NCI-H1436 treated with DMSO at 0.1 percent for 48 hours (cell line): ENCODE measurements at places on chromosomes 3 and 15.

GRCh38 chr15:65927545-65927944 is 58.3 kb downstream of the RAB11A start:
- DNase-seq, result no peak

DNA sequence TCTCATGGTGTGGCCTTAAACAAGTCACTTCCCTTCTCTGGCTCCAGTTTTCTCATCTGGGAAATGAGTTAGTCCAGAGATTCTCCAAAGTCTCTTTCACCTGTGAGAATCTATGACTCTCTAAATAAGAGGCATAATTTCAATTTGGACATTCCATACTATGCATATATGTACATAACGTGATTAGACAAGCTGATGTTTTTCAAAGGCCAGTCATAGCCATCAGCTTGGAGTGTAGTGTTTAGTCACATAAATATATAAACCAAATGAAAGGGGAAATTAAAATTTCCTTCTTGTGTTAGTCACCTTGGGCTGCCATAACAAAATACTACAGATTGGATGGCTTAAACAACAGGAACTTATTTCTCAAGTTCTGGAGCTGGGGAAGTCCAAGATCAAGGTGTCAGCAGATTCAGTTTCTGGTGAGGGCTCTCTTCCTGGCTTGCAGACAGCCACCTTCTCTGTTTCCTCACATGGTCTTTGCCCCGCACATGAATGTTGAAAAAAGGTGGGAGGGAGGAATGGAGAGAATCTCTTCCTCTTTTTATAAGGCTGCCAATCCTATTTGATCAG is 19.4 kb downstream of the TMEM41A start:
- no peak for DNase-seq

DNA sequence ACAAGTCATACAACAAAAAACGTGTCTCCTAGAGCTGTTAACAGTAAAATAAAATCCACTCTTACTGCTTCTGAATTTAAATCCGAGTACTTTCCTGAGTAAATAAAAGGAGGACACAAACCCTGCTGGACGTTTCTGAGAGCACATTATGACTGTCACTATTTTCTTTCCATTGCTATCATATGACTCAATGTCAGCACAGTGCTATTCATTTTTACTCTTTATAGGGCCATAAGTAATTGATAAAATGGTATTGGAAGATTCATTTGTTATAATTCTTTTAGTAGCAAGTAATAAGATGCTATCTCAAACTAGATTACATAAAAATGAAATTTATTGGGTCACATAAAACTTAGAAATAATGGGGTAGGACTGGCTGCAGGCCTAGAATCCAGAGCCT is 68.6 kb downstream of the ALCAM start:
- DNase-seq, result no peak

DNA sequence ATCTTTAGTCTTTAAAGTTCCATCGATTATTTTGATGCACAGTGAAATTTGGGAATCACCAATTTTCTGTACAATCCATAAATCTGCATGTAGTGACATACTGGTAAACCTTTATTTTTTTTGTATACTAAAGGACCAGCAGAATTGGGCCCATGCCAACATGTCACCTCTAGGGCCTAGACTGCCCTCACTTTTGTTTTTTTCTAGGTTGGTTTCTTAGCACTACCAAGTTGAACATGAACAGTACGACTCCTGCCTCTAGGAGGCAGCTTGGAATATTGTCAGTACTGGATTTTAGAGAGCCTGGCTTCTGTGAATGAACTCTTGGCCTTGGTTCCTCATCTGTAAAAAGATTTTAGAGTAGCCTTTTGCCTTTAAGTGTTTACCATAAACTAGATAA is 32.3 kb downstream of the NKIRAS1 start:
- DNase-seq, result no peak

DNA sequence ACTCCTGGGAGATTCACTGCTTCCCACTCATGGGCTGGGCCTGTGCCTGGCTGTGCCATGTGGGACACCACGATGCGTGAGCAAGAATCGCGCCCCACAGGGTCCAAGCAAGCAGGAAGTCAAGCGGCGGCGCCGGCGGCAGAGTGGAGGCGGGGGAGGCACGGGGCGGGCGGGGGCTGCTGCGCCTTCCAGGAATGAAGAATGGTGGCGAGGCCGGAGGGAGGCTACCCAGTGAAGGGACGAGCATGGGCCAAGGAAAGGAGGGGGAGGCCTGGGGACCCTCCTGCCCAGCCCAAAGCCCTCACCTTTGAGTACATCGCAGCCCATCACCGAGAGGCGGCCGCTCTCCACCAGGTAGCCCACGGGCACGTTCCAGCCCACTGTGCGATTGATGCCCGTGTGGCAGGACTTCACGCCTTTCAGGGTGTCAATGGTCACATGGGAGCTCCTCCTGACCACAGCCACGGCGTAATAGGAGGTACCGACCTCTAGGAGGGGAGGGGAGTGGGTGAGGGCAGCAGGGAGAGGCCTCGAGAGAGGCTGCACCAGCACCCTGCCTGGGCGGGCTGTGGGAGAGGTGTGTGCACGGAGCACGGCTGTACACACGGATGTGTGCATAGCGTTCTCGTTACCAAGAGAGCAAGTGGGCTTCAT is 5.5 kb downstream of the MELTF start:
- DNase-seq, result no peak

DNA sequence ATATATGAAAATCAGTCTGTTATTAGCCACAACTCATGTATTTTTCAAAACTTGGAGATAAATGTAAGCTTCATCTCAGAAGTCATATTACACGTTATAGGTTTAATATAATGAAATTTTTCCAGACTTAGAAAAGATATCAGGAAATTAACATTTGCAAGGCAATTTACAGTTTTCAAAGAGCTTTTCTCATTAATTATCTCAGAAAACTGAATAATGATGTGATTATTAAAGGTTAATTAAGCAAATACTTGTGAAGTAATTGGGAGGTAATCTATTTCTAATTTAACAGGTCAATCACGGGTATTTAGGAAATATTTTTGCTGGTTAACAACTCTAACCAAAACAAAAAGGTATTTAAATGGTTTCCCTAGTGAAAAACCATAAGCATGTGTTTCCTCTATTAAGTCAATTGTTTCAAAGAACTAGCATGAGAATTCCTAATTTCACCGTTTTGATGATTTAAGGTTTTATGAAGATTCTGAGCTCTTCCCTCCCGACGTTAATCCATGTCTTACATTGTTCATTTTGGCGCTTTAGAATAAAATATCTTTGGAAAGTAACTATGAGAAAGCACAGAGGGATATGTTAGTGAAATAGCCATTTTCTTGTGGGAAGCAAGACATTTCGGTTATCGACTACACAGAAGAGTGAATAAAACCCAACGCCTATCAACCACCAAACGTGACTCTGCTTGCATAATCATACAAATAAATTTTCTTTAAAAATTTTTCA is 1.5 kb upstream of the NEO1 start:
- DNase-seq, result no peak

- DNase-seq, result no peak
These were observed 18.4 kb downstream of the CLDN1 start for GRCh38 chr3:190303884-190304283.

- no peak for DNase-seq
These were observed 90.8 kb downstream of the ANP32A start for GRCh38 chr15:68729789-68730411.

- no peak for DNase-seq
These were observed 17.2 kb upstream of the SLC6A11 start for GRCh38 chr3:10798600-10799367.

GRCh38 chr15:94844538-94845389 is 613.4 kb downstream of the MCTP2 start:
- DNase-seq, result no peak

- DNase-seq, result no peak
These were observed 42.0 kb downstream of the NUP210 start for GRCh38 chr3:13378155-13378554.

DNA sequence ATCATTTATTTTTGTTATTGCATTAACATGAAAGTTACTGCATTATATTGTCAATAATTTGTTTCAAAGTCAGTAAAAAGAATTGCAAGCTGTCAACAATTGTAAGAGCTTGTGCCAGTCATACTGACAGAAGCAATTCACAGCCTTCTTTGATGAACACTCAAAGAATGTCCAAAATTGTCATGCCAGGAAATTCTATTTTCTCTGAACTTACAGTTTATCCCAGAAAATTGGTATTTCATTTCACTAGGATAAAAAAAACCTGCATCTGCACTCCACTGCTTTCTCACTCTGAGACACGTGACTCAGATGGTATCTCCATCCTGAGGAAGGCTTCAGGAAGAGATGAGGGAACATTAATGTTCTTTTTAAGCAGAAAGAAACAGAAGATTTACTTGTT is 332.6 kb upstream of the CCDC54 start:
- DNase-seq, result no peak

DNA sequence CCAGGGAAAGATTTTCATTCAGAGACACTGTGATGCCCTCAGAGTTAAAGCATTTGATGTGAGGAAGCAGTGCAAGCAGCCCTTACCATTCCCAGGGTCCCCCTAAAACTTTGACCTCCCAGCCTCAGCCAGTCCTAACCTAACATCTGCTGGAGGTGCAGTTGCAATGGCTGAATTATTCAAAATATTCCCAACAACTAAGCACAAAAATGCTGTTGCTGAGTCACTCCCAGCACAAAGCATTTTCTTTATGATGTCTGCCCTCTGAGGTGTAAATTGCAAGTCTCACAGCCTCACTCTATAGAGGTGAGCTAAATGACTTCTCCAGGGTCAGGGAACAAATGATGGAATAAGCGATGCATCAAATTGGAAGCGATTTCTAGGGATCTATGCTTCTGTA is 6.4 kb upstream of the REC114 start:
- no peak for DNase-seq
